ENCODE measurements at places on chromosomes 7 and 10. TPM values are rescaled to one million over a fixed set of nuclear protein-coding genes. Genes with fewer than 3 reads are reported as not detected.

DNA sequence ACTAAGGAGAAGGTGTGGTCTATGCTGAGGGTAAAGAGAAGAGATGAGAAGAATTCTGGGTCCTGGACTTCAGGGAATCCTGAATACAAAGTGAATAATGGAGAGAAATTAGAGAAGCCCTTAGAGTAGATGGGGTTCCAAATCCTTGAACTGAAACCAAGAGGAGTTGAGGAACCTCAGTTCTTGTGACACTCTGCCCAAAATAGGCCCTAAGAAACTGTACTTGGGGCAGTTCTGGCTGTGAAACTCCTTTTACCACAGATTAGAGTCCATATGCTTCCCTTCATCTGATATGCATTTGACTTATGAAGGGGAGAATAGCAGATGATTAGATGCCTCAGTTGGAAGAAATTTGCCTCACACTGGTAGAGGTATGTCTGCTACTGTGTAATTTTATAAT lies 19.0 kb downstream of the TES start:
- DNase-seq = no peak

GRCh38 chr7:71414490-71414889 lies 282.5 kb downstream of the GALNT17 start:
- peak; percentile 3 for DNase-seq

Gene CTAGE8
- total RNA-seq = 2.4 TPM

DNA sequence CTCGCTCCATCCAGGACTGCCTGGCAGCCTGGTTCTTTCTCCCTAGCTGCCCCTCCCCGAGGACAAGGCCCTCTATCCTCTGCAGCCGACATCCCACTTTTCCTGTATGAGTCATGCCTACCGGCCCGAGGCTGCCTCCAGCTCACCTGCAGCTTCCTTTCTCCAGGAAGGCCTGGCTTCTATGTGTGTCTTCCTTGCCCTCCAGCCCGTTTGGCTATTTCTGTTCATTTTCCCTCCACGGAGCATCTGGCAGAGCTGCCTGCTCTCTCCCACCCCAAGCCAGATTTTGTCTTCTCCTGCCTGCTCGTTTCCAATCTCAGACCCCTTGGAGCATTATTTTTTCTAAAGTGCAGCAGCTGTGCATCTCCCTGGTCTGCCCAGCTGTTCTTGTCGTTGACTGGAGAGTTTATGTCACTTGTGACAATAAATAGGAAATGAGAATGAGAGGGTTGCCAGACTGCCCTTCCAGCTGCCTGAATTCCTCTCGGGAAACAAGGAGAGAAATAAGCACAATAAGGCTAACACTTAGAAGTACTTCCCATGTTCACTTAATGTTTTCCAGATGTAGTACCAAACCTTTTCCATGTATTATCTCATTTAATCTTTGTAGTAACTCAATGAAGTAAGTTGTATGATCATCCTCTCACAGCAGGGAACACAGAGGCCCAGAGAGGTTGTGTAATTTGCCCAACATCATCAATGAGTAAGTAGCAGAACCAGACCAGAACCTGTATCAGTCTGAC lies 19.7 kb downstream of the UBTD1 start:
- no peak for DNase-seq

Data from osteoblast (primary cell).